ENCODE measurements at places on chromosomes 4 and X.

GRCh38 chr4:30536231-30536630 lies 183.9 kb upstream of the PCDH7 start:
- no peak for DNase-seq

DNA sequence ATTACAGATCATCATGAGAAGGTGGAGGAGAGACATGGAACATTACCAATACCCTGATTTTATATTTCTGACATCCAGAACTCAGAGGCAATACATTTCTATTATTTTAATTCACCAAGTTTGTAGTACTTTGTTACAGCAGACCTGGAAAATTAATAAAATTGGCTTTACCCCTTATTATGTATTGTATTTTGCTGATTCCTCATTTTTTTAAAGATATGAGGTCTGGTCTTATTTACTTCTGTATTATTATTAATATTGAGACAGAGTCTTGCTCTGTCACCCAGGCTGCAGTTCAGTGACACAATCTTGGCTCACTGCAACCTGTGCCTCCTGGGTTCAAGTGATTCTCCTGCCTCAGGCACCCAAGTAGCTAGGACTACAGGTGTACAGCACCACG lies 357.3 kb upstream of the TECRL start:
- no peak for DNase-seq

- DNase-seq = no peak
These were observed 27.5 kb upstream of the OTUD4 start for GRCh38 chr4:145207934-145208333.

GRCh38 chrX:47815901-47816845 lies 20.5 kb upstream of the ZNF81 start:
- DNase-seq = no peak

DNA sequence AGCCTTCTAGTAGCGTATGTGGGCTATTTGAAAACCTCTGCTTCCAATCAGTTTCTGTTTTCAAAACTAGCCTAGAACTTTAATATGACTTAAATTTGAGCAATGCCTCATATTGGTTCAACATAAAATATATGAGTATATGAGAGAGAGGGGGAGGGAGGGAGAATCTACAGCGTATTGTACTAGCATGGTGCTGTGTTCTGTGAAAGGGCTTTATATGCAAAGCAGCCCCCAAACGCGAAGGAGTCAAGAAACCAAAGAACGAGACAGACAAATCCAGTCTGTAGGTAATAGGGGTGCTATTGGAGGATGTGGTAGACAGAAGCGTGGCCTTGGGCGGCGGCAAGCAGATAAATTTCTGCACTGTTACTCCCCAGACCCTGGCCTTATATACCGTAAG lies 784 bp upstream of the ANXA5 start:
- DNase-seq = no peak

GRCh38 chrX:153861151-153861550 lies 24.8 kb downstream of the L1CAM start:
- DNase-seq = no peak

DNA sequence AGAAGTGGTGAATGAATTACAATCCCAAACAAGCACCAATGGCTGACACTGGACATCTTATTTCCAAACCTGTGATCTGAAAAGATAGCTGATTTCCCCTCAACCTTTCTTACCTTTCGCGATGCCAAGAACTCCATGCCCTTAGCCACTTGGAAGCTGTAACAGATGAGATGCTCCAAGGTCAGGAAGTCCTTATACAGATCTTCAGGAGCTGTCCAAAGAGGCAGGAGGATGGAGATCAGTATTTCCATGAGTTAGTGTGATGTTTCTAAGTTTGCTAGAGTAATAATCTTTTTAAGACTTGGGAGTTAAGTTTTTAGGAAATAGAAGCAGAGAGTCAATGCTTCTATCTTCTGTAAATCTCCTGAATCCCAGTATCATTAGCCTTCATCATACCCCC lies 32.9 kb downstream of the KDR start:
- no peak for DNase-seq

GRCh38 chr4:1763550-1764080 lies 29.5 kb upstream of the FGFR3 start:
- DNase-seq = no peak

DNA sequence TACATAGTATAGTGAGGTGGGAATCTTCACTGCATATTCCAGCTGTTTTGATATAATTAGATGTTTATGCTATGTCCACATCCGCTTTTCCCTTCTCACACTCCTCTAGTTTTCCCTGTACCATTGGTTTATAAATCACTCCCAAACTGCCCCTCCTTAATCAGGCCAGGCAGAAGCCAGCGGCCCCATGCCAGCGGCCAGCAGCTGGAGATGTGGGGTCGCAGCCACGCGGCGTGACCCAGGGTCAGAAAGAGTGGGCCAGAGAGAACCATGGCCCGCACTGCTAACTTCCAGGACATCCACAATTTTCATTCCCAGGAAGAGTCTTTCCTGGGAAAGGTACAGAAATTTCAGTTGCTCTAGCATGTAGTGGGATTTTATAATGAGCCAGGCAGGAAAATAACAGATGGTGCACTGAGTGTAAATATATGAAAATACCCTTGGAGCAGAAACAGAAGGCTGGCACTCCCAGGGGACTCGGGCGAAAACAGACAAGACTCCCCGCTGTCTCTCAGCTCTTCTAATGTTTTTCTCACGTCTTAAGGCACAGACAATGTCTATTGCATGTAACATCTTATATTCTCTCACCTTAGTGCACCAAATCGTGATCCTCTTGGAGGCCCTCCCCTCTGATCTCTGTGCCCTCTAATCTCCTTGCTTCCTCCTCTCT lies 145.9 kb upstream of the ZFP42 start:
- no peak for DNase-seq

DNA sequence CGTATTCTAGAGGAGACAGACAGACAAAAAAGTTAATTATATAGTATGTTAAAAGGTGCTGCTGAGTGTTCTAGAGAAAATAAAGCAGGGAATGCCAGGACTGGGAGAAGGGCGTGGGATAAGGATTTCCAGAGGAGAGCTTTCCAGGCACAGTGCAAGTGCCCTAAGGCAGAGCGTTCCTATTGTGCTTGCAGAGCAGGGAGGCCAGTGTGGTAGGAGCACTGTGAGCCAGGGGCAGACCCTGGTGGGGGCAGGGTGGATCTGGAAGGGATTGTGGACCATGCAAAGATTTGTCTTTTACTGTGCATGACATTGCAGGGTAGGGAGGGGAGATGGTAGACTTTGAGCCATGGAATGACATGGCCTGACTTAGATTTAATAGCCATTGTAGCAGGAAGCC lies 25.8 kb downstream of the EXOC1 start:
- no peak for DNase-seq

DNA sequence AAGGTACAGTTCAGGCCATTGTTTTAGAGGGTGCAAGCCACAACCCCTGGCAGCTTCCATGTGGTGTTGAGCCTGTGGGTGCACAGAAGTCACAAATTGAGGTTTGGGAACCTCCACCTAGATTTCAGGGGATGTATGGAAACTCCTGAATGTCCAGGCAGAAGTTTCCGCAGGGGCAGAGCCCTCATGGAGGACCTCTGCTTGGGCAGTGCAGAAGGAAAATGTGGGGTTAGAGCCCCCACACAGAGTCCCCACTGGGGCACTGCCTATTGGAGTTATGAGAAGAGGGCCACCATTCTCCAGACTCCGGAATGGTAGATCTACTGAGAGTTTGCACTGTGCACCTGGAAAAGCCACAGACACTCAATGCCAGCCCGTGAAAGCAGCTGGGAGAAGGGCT lies 242.0 kb upstream of the ACTRT1 start:
- no peak for DNase-seq

- DNase-seq = no peak
These were observed 254.3 kb upstream of the AGA start for GRCh38 chr4:177696438-177696966.

GRCh38 chrX:96002431-96002830 lies 682.2 kb upstream of the DIAPH2 start:
- no peak for DNase-seq

- no peak for DNase-seq
These were observed 21.8 kb downstream of the TLR2 start for GRCh38 chr4:153705743-153706468.
